ENCODE measurements at places on chromosomes 2 and 18. TPM values are rescaled to one million over a fixed set of nuclear protein-coding genes. Genes with fewer than 3 reads are reported as not detected.

Gene SALL3
- not detected for total RNA-seq

Gene MORN2
- 17.3 TPM for total RNA-seq

Gene SNORC
- total RNA-seq: 0.65 TPM

Gene EPAS1
- total RNA-seq: 47.3 TPM

Gene CPLX4
- total RNA-seq: not detected

Gene PAX8
- total RNA-seq: 7.0 TPM

Gene METTL21A
- total RNA-seq: 12.5 TPM

Gene CPO
- not detected for total RNA-seq

Gene C18orf54
- total RNA-seq: 12.5 TPM

Gene HOXD12
- not detected for total RNA-seq
